ENCODE measurements at places on chromosomes 13 and 19. TPM values are rescaled to one million over a fixed set of nuclear protein-coding genes. Genes with fewer than 3 reads are reported as not detected.

- H3K4me3 ChIP-seq: no peak overlapping the region
- H3K27ac ChIP-seq: peak overlapping the region; percentile 83
- H3K4me1 ChIP-seq: peaks cover 50% of the 10 kb centered on the region
- DNase-seq: no peak
- no peaks in the 10 kb centered on the region for H3K36me3 ChIP-seq
Measured at GRCh38 chr19:18415178-18415867, 3.9 kb upstream of the SSBP4 start.

DNA sequence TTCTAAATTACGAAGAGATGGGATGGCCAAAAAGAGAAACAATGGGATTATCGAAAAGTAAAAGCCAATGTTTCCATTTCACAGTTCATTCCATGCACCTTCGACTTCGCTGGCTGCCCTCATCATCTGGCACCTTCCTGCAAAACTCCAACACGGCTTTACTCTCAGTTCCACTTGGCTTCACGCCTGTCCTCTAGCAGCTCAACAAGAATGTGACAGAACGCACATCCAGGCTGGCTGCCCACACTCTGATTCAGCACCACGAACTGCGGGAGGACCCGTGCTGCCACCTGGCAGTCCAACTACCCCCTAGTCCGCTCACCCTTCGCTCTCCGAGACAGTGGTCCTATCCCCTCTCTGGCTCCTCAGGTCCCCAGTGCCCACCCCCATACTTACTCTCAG is 11.7 kb downstream of the ATP7B start:
- no peaks in the 10 kb centered on the region for H3K4me1 ChIP-seq
- no peaks in the 10 kb centered on the region for H3K27me3 ChIP-seq
- no peak for DNase-seq
- H3K36me3 ChIP-seq: no peaks in the 10 kb centered on the region
- H3K27ac ChIP-seq: no peak overlapping the region
- H3K4me3 ChIP-seq: no peak overlapping the region

DNA sequence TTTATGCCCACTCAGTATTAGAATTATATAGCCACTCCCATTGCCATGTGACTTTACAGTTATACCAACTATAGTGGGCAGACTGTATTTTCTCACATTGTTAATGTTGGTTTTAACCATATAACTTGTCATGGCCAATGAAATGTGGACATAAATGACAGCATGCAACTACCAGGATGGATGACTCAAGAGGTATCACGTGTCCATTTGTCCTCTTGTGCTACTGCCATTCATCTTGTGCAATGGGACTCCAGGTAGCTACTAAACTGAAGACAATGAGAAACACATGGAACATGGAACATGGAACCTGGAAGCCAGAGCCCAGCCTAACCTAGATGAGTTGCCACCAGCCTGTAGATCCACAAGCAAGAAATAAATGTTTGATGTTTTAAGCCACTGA is 242.7 kb upstream of the IPO5 start:
- no peak for DNase-seq
- no peaks in the 10 kb centered on the region for H3K36me3 ChIP-seq
- H3K27ac ChIP-seq: no peak overlapping the region
- no peaks in the 10 kb centered on the region for H3K27me3 ChIP-seq

DNA sequence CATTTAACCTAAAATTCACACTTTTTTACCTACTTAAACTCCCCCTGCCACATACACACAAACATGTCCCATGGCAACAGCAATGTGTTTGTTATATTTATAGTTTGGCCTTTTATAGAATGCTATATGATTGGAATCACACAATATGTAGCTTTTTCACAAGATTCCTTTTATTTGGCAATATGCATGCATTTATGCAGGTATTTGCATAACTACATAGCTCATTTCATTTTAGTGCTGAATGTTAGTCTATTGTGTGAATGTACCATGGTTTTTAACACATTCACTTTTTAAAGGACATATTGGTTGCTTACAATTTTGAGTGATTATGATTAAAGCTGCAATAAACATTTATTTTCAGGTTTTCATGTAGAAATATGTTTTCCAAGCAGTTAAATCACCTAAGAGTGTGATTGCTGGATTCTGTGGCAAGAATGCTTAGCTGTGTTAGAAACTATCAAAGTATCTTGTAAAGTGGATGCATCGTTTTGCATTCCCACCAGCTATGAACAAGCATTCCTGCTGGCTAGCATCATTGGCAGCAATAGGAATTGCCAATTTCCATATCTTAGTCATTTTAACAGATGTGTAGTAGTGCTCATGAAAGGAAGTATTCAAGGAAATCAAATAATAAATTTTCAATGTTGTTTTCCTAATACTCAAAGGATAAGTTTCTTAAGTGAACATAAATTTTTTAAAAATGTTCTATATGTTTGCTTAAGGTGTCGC is 557.0 kb downstream of the SLITRK1 start:
- H3K4me1 ChIP-seq: no peaks in the 10 kb centered on the region
- H3K27me3 ChIP-seq: no peaks in the 10 kb centered on the region
- no peak for DNase-seq
- no peak overlapping the region for H3K4me3 ChIP-seq

PCDH20 gene
- total RNA-seq: not detected

GRCh38 chr13:73464758-73465616 is 406.2 kb downstream of the KLF5 start:
- H3K4me3 ChIP-seq: no peak overlapping the region
- no peaks in the 10 kb centered on the region for H3K4me1 ChIP-seq
- H3K27ac ChIP-seq: no peak overlapping the region
- no peaks in the 10 kb centered on the region for H3K36me3 ChIP-seq
- DNase-seq: no peak
- H3K27me3 ChIP-seq: no peaks in the 10 kb centered on the region

GRCh38 chr19:18362934-18363542 is 22.6 kb downstream of the PGPEP1 start:
- H3K27ac ChIP-seq: peak overlapping the region; percentile 67
- H3K4me3 ChIP-seq: no peak overlapping the region
- no peaks in the 10 kb centered on the region for H3K4me1 ChIP-seq
- DNase-seq: no peak
- no peaks in the 10 kb centered on the region for H3K36me3 ChIP-seq

DNA sequence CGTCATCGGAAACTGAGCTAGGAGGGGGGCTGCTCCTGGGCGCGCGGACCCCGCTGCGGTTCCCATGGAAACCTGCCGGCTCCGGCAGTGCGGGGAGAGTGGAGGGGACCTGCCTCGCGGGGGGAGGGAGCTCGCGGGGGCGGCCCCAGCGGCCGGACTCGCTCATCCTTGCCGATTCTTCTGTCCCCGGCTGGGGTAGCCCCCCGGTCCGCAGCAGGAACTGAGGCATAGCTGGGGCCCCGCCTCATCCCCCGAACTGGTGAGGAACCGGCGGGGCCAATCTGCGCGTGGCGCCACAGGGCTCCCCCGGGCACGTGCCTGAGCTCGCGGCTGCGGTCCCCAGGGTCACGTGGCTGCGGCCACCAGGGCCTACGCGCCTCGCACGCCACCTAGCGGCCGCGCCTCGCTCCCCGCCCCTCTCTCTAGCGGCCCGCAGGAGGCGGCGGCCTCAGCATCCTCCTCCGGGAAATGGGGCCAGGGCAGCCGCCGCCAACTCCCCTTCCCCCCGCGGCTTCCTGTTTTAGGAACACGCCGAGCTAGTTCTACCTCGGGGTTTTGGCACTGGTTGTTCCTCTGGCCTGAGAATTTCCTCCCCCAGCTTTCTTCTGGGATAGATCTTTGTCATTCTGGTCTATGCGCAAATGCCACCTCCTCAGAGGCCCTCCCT is 1.7 kb upstream of the ELAVL3 start:
- peaks cover 23% of the 10 kb centered on the region for H3K4me1 ChIP-seq
- peak overlapping the region; percentile 39 for H3K4me3 ChIP-seq
- H3K27me3 ChIP-seq: peaks cover 15% of the 10 kb centered on the region
- peak; percentile 85 for DNase-seq

GRCh38 chr13:99991013-99991827 is 9.6 kb downstream of the ZIC2 start:
- H3K4me1 ChIP-seq: peaks cover 20% of the 10 kb centered on the region
- no peaks in the 10 kb centered on the region for H3K36me3 ChIP-seq
- H3K27ac ChIP-seq: no peak overlapping the region
- H3K27me3 ChIP-seq: peaks cover 99% of the 10 kb centered on the region

ZNF829 gene
- total RNA-seq: 5.9 TPM

DNA sequence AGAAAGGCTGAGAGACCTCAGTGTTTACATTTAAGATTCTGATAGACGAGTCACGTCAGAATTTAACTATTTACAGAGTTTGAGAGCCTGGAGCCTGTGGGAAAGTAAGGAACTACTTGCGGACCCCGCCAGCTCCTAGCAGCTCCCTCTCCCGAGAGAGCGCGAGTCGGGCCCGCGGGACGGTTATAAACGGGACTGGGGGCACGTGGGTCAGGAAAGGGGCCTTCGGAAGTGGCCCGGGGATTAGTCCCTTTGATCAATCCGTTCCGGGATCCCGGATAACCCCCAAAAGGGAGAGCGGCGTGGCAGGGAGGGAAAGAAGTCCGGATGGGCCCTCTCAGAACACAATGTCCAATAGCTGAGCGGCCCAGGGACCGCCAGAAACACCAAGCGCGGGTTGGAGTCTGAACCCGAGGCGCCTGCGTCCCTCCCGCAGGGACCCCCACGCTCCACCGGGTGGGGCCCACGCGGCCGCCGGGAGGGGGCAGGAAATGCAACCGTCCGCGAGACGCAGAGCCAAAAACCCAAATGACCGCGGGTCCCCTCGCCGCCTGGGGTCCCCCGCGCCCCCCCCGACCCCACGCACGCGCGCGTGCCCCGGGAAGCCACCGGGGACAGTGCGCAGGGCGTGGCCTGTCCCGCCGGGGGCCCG is 3.6 kb downstream of the ZIC5 start:
- peaks cover 17% of the 10 kb centered on the region for H3K4me1 ChIP-seq
- no peak overlapping the region for H3K27ac ChIP-seq

TEX101 gene
- not detected for total RNA-seq

- no peak for DNase-seq
- no peak overlapping the region for H3K4me3 ChIP-seq
- H3K27ac ChIP-seq: no peak overlapping the region
Measured at GRCh38 chr13:49869519-49869918, 66.6 kb downstream of the SPRYD7 start.

GPI gene
- total RNA-seq: 484 TPM

- H3K27me3 ChIP-seq: no peaks in the 10 kb centered on the region
- no peak overlapping the region for H3K4me3 ChIP-seq
- no peaks in the 10 kb centered on the region for H3K4me1 ChIP-seq
- no peak for DNase-seq
Measured at GRCh38 chr19:51621178-51621577, 9.0 kb downstream of the SIGLEC5 start.

HNRNPM gene
- 336 TPM for total RNA-seq

- H3K27ac ChIP-seq: peak overlapping the region; percentile 60
- DNase-seq: no peak
- peak overlapping the region; percentile 98 for H3K4me3 ChIP-seq
- H3K36me3 ChIP-seq: peaks cover 7% of the 10 kb centered on the region
- H3K4me1 ChIP-seq: peaks cover 17% of the 10 kb centered on the region
- H3K27me3 ChIP-seq: no peaks in the 10 kb centered on the region
Measured at GRCh38 chr19:12723381-12723640, 421 bp downstream of the TNPO2 start.

ZNF444 gene
- 24.9 TPM for total RNA-seq

ARHGAP45 gene
- 212 TPM for total RNA-seq

C19orf38 gene
- 0.44 TPM for total RNA-seq

GRCh38 chr19:54159352-54160181 is at the start of gene LENG1:
Gene LENG1 (minus strand): TSS chr19:54159721. CDS start chr19:54159695, 26 bp downstream.
- H3K4me3 ChIP-seq: peak within 1 kb of the TSS; percentile 93
- DNase-seq: peak; percentile 99
- peaks cover 20% of the 10 kb centered on the region for H3K36me3 ChIP-seq
- peaks cover 75% of the 10 kb centered on the region for H3K4me1 ChIP-seq

GRCh38 chr19:30319411-30319810 is 52.8 kb upstream of the ZNF536 start:
- H3K4me1 ChIP-seq: no peaks in the 10 kb centered on the region
- no peak overlapping the region for H3K4me3 ChIP-seq
- no peaks in the 10 kb centered on the region for H3K27me3 ChIP-seq

CGB2 gene
- total RNA-seq: not detected

CELF5 gene
- 0.11 TPM for total RNA-seq

DNA sequence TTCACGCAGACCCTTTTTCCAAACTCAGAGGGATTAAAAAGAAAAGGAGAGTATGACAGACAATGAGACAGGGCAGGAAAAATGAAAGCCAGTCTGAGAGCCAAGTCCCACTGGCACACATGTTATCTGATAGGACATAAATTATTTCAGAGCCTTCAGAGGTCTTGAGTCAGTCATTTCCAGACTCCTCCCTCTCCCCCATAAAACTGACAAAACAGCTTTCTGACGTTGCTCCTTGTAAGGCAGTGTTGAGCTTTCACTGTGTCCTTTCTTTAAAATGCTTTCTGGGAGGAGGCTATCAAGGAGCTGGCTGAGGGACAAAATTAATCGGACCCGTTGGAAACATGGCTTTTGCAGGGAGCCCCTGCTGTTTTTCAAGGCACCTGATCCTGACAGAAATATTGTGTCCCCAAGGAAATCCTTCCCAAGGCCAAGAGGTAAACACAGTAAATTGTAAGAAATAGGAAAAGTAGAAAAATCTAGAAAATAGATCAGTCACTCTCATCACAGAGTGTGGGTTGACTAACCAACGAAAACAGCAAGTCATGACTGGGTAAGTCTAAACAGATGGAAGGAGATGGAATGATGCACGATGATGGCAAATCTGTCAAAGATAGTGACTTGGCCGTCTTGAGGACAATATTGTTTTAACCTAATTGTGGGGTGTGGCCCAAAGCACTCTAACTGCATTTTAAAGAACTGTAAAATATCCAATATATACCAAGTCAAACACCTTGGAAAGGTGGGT is 89.7 kb downstream of the DCT start:
- no peaks in the 10 kb centered on the region for H3K27me3 ChIP-seq
- H3K4me3 ChIP-seq: no peak overlapping the region
- no peaks in the 10 kb centered on the region for H3K4me1 ChIP-seq
- no peak overlapping the region for H3K27ac ChIP-seq
- no peak for DNase-seq

ZNF93 gene
- 8.6 TPM for total RNA-seq

DNA sequence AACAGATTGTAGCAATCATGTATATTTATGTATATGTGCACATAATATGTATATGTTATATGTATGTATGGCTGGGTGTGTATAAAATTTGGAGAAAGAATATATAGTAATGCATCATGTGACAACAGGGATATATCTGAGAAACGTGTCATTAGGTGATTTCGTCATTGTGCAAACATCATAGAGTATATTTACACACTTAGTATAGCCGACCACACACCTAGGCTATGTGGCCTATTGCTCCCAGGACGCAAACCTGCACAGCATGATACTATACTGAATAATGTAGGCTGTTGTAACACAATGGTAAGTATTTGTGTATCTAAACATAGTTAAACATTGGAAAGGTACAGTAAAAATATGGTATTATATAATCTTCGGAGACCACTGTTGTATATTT is 43.8 kb downstream of the ESD start:
- DNase-seq: no peak
- no peaks in the 10 kb centered on the region for H3K27me3 ChIP-seq
- H3K36me3 ChIP-seq: no peaks in the 10 kb centered on the region
- no peak overlapping the region for H3K4me3 ChIP-seq

NECTIN2 gene
- 0.22 TPM for total RNA-seq
